ENCODE measurements at places on chromosomes 4 and X.

DNA sequence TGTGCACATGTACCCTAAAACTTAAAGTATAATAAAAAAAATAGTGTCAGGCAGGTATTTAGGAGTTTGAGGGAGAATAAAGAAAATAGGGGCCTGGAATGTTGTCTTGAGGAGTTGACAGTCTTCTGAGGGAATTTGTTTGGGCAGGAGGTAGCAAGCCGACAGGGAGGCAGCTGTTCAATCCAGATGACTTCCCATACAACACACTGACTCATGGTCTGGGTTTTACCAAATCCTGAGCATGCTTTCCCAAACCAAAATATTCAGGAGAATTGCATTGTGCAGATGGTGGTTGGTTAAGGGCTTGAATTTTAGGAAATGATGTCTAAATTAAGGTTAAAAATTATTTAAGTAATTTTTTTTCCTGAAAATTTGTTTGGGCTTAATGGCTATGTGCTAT is 430.0 kb downstream of the INPP4B start:
- DNase-seq, result no peak

GRCh38 chr4:121484633-121485032 is 103.8 kb upstream of the QRFPR start:
- DNase-seq, result no peak

DNA sequence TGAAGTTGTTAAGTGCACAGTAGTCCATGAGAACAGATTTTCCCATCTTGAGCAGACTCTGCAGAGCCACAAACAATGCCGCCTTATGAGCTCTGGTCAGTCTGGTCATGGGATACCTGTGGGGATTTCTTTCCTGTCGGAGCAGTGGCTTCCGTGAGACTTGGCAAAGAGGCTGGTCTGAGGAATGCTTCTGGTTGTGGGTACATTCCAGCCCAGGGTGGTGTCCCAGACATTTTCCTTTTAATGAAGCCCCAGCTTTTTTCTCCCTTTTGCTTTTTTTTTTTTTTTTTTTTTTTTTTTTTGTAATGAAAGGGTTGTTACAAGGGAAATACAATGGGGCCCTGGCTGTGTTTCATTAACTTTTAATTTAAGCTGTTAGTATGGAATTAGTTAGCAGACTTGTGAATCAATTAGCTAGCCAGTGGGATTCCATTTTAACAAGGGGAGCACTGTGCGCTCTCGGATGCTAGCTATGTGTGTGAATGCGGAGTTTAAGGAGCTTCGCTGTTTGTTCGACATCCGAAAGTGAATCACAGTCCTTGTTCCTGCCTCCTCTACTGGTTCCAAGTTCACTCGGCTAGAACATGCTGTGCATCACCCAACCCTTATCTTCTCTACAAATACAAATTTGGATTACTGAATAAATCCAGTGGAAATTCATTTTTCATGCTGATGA is 225.1 kb downstream of the CBR4 start:
- DNase-seq, result no peak

GRCh38 chrX:42531441-42531840 is 246.5 kb downstream of the PPP1R2C start:
- no peak for DNase-seq

DNA sequence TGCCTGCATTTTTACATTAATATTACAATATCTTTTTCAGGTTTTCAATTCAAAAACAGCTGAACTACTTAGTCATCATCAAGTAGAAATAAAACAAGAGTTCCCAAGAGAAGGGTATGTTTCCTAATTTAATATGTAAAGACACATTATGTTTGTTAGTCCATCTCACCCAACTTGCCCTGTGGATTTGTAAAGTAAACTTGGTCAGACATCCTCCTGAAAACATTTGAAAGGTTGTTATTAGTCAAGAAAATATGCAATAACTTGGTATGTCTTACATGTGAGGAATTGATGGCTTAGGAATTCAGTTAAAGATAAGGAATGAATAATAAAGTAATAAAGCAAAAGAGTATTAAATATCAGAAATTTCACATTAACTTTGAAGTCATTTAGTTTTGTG is 12.2 kb downstream of the GK start:
- no peak for DNase-seq

DNA sequence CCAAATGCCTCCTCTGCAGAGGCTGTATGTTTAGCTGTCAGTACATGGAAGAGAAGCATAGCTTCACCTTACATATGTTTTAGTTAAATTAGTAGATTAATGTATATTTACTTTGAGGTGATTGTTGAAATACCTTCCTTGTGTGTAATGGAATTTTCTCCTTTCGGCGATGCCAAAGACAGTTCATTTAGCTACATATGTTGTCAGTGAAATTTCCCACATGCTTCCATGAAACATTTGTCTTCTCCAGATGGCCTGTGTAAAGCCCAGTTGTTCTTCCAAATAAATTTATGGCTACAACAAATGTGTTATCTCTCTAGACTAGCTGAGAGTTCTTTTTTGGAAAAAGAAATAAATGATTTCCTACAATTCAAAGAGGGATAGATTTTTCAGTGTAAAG is 95.2 kb downstream of the GPAT3 start:
- DNase-seq, result no peak

DNA sequence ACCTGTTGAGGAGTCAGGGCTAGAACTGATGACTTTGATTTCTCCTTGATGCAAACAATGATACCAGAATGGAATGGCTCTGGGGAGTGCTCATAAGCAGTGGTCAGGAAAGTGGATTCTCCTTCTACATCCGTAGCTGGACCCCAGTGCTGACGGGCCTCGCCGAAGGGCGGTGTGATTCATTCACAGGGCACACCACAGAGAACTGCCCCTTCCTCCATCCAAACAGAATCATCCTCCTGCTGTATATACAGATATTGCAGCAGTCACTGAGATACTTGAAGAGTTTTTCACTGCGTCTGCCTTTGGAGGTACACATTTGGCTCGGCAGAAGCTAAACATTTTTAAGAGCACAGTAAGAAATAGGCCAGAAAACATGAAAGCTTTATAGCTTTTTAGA is 7.3 kb upstream of the DCTD start:
- DNase-seq, result no peak

DNA sequence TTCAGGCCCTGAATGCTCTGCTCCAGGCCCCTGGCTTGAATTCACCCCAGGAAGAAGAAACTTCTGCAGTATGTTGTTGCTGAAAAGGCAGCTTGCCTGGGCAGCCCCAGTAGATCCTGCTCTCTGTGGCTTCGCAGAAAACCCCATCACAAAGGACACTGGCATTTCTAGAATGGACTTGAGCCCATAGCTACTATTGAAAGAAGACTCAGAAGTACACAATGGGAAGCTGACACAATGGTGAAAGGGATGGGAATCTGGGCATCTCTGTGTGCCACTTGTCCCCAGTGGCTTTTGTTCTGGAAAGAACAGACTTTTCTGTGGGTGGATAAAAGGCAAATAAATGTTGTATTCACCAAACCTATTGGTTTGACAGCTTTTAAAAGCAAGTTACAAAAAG is 67.4 kb upstream of the SCML1 start:
- no peak for DNase-seq

- no peak for DNase-seq
Measured at GRCh38 chr4:6945052-6945409, 35.4 kb downstream of the TBC1D14 start.

DNA sequence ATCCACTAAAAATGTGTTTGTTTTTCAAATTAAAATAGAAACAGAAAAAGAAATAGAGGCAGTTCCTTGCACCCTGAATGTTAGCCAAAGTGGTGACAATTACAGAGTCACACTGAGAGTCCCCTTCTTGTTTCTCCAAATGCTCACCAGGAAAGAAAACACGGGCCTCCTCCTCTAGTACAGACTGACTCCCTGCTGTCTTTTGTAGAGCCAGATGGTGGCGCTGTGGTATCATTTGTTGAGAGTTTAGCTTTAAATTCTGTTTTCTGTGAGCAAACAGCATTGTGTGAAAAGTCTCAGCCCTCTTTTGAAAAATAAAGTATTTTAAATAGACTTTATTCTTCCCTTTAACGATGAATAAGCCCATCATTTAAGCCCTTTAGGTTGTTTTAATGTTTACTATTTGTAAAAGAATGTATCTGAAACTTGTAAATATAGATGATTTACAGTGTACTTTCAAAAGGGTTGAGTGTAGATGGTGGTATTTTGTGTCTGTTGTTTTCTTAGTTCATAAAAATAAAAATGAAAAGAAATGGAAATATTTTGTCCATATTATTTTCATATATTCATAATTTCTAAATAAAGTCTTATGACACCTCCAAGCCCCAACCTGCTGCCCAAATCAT is 36.9 kb upstream of the ATOH1 start:
- no peak for DNase-seq

GRCh38 chr4:27619435-27619834 is 758.8 kb downstream of the STIM2 start:
- no peak for DNase-seq

DNA sequence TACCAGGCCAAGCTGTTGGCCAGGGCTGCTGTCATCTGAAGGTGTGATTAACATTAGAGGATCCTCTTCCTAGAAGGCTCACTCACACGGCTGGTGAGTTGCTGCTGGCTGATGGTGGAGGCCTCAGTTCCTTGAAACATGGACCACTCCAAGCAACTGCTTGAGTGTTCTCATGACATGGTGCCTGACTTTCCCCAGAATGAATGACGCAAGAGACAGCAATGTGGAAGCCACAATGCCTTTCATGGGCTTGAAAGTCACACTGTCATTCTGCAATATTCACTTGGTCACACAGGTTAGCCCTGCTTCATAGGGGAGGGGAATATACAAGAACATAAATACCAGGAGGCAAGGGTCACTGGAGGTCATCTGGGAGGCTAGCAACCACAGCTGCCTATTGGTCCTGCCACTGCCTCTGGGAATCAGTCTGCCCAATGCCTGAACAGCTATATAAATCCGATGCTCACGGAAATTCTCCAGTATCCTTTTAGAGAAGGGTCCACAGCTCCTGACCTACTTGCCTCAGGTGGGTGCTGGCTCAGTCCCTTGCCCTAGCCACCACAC is 97.1 kb upstream of the MAML3 start:
- no peak for DNase-seq

DNA sequence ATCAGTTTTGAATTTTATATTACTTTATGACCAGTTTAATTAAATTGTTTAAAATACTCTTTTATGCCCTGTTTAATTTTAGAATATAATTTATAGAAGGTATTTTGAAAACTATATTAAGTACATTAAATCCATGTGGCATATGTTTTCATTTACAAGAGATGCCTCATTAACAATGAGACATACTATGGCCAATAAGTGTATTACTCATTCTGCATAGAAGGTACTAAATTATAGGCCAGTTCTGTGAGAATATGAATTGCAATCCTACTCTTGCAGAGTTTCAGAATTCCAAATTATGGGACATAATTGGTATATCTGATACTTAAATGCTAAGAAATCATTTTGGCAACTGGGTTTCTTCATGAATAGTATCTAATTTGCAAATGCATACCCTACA is 951.1 kb downstream of the FAT4 start:
- DNase-seq, result no peak

- DNase-seq, result no peak
Measured at GRCh38 chr4:171774642-171775190, 38.5 kb upstream of the GALNTL6 start.

- no peak for DNase-seq
Measured at GRCh38 chrX:31153475-31154047, 81.7 kb upstream of the FTHL17 start.

GRCh38 chrX:41335958-41336331 is 2.0 kb downstream of the DDX3X start:
- no peak for DNase-seq

GRCh38 chr4:155678011-155678410 is 11.4 kb downstream of the GUCY1A1 start:
- DNase-seq, result no peak

DNA sequence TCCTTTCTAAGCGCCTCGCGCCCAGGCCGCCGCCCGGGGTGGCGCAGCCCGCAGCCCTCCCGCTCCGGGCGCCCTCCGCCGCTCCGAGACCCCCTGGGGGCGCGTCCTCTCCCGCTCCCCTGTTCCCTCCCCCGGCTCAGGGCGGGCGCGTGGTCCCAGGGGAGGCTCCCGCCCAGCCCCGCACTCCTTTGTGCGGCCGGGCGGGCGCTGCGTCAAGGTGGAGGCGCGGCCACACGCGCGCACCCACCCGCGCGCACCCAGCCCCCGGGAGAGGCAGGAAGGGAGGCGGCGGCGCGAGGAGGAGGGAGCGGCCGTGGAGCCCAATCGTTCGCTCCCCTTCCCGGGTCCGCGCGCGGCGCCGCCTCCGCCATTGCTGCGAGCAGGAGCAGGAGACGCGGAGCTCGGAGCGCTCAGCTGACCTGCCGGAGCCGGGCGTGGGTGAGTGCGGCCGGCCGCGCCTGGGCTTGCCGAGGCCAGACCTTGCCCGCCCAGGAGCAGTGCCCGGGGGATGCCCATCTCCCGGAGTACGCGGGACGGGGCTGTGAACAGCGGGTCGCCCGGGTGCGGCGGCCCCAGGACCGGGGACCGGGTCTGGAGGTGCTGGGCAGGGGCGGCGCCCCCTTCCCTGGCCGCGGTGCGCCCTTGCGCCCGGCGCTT is at the start of gene NSG1:
Gene NSG1, plus strand, starts transcription at position 367 of the 657 bp plus-strand sequence. CDS start 528 bp downstream, outside the sequence.
- DNase-seq, result peak; percentile 38

DNA sequence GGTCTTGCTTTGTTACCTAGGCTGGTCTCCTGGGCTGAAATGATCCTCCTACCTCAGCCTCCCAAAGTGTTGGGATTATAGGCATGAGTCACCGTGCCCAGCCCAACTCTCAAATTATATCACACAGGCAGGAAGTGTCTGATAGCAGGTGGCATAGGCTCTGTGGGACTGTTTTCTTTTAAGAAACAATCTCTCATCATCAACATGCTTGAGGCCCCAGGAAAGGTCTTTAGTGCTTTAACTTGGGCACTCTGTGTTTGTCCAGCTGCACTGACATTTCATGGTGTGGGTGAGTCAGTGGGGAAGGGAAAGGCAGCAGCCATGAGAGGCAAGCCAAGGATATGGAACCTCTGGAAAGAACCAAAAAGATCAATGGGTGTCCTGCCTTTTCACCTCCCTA is 88.1 kb upstream of the TSPAN5 start:
- no peak for DNase-seq
